ENCODE measurements at places on chromosomes 6 and 20. TPM values are rescaled to one million over a fixed set of nuclear protein-coding genes. Genes with fewer than 3 reads are reported as not detected.

GRCh38 chr6:156110249-156110648, 654.6 kb upstream of the NOX3 start:
- no peak for DNase-seq

DNA sequence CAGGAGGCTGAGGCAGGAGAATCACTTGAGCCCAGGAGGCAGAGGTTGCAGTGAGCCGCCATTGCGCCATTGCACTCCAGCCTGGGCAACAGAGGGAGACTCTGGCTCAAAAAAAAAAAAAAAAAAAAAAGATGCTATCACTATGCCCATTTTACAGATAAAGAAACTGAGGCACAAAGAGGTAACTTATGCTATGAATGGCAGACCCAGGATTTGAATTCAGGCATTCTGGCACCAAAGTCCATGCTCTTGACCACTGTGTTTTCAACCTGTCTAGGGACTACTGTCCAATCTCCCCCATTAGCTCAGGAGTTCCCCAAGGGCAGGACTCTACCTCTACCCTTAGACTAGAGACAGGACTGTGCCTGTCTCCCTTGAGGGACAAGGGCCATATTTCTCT, 9.1 kb upstream of the MDFI start:
- no peak for DNase-seq

DNA sequence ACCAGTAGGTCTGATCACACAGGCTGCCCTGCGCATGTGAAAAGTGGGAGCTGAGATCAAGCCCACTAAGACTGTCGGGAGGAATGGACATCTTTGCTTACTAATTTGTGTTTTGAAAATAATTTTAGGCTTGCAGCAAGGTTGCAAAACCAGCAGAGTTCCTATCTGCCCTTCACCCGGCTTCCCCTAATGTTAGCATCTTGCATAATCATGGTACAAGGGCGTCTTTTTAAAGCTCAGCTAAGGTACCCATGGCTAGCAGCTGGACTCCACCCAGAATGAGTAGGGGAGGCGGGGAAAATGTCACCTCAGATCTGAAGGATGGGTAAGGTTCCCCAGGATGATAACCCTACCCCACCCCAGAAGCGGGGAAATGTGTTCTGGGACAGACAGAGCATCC, 25.3 kb upstream of the BMP7 start:
- DNase-seq, result no peak

GRCh38 chr6:143733510-143733909, 55.7 kb downstream of the PHACTR2 start:
- no peak for DNase-seq

DNA sequence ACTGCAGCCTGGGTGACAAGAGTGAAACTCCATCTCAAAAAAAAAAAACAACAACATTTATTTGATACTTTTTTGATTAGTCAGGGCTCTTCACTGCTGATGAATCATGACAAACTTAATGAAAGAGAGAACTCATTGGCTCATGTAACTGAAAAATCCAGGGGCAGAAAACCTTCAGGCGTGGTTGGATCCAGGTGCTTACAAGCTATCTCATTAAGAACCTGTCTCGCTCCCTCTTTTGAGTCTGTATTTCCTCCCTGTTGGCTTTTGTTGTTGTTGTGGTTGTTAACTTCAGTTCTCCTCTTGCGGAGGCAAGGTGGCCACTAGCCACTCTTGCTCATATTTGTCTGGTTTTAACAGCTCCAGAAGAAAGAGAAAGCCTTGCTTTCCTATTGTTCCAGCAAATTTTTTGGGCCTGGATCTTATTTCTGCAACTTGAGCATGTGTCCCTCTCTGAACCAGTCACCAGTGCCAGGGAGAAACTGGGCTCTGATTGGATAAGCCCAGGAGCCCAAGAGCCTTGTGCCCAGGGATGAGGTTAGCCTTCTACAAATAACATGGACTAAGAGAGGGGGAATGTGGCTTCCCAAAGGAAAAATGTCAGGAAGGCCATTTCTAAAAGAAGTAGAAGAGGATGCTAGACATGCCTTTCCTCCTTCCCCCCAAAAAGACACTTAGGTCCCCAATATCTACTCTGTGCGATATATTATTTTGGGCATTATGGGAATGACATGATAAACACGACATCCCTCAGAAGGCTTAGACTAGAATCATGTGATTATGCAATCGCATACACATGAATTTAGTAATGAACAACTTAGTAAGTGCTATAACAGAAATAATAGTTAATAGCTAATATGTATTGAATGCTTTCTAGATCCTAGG, 64.5 kb downstream of the PHACTR2 start:
- DNase-seq, result no peak

DNA sequence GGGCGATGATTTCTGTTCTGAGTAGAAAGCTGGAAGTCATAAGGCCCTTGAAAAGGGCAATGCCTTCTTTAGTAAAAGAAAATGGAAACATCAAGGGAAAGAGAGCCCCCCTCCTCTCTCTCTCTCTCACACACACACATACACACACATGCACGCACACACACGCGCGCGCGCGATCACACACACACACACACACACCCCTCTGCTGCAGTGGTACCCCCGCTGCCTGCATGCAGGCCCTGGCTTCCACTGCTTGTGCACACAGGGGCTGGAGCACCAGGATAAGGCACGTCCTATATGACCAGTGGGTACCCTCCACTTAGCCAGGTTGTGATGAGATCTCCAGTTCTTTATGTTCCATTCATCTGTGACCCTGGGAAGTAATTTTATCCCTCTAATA, 300.9 kb downstream of the SLC35F1 start:
- DNase-seq, result no peak

DNA sequence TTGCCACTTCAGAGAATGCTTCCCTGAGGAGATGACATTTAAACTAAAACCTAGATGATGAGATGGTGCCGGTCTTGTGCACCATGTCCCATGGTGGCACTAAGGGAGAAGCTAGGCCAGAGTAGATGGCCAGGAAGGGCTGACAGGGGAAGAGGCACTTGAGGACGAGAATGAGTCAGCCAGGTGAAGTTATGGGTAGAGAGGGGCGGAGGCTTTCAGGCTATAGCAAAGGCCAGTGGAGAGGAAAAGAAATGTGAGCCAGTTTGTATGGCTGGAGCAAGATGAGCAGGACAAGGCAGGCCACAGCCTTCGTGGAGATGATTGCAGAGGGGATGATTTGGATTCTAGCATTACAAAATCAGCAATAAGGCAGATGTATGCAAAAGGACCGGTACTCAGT, 44.7 kb upstream of the ADGRF4 start:
- no peak for DNase-seq

Gene FAM110A
- total RNA-seq, result 1.4 TPM

Gene PLCB4
- total RNA-seq, result 0.18 TPM

Gene EFCAB8
- 0.20 TPM for total RNA-seq

Gene ABT1
- total RNA-seq, result 7.0 TPM

Gene DEFB124
- total RNA-seq, result not detected

Gene TGM2
- total RNA-seq, result 272 TPM

Gene SLC35D3
- total RNA-seq, result not detected

Gene NTSR1
- total RNA-seq, result not detected

Gene STMND1
- not detected for total RNA-seq

Measured in right lobe of liver (tissue), 6 donors.